Fibroblast of skin of scalp (primary cell): ENCODE measurements at places on chromosomes 12 and 14.

- peak; percentile 50 for DNase-seq
Measured at GRCh38 chr14:32991691-32992090, 53.0 kb downstream of the NPAS3 start.

DNA sequence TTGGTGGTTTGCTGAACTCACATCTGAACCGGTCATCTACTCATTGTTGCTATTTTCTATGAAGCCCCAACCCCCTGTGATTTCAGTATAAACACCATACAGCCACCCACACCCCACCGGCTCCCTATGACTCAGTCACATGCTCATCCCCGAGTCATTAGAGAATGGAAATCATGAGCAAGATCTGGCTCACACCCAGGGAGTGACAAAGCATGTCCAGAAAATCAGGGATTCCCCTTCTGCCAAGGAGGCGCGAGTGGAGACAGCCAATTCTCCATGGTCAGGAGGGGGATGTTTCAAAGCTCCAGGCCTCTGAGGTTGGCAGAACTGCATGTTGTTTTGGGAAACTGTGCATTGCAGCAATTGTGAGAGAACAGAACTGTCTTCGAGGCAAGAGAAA is 657.5 kb upstream of the TBX3 start:
- peak; percentile 98 for DNase-seq

GRCh38 chr12:119440803-119441360 is 106.4 kb downstream of the CCDC60 start:
- DNase-seq, result no peak

GRCh38 chr12:115402443-115403180 is 718.6 kb upstream of the TBX3 start:
- no peak for DNase-seq

- no peak for DNase-seq
Measured at GRCh38 chr12:27732281-27732680, 21.6 kb downstream of the MRPS35 start.

- no peak for DNase-seq
Measured at GRCh38 chr14:32627545-32628298, 298.6 kb downstream of the AKAP6 start.

- no peak for DNase-seq
Measured at GRCh38 chr12:12481631-12482030, 81.0 kb downstream of the DUSP16 start.

GRCh38 chr14:81144824-81145603 is 75.7 kb downstream of the GTF2A1 start:
- DNase-seq, result no peak

- DNase-seq, result no peak
Measured at GRCh38 chr12:6941782-6942181, 1.8 kb upstream of the RNU7-1 start.

DNA sequence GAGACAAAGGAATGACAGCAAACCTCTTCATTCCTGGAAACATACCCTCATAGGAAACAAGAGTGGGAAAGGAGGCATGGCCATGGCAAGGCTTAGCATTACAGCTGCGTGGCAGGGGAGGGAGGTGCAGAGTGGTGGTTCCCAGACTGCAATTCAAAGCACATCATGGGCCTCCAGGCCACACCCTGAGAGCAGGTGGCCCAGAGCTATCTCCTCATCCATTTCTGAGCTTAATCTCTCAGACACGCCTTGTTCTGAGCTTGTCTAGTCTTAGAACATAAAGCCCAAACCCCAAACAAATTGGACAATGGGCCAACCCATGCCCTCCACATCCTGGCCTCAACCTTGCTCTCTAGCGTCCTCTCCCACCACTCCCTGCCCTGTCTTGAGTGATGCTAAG is 5.9 kb upstream of the KRT3 start:
- no peak for DNase-seq

DNA sequence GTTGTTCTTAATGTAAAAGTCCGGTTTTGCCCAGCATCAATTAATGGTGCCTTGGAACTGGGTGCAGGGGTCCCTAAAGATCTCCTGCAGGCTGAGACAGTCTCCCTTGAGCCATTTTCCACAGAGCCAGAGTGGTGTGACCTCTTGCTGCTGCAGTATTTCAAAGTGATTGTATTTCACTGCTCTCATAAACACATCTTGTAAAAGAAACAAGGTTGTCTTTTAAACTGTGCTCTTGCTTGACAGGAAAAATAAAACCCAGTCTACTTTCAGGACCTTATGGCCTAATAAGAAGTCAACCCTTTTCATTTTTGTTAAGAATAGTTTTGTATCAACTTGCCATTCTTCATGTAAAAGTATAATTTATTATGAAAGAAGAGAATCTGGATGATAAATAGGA is 44.7 kb downstream of the TMEM117 start:
- DNase-seq, result no peak

DNA sequence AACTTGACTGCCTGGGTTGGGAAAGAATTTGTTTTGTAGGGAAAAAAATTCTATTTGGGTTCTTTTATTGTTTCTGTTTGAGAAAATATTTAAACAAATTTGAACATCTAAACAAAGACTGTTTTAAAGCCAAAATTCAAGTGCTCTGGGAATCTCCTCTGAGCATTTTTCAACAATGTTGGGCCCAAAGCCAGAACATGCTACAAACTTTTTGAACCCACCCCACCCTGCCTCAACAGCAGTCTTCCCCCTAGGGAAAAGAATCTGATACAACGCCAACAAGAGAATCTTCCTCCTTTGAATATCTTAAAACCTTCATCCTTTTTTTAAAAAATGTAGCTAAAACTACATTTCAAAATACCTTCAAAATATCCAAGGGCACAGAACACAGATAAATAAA is 20.4 kb upstream of the NID2 start:
- DNase-seq, result peak; percentile 55

- DNase-seq, result no peak
Measured at GRCh38 chr12:38508246-38508645, 191.7 kb downstream of the ALG10B start.

GRCh38 chr12:132487311-132487741 is 2.6 kb upstream of the FBRSL1 start:
- DNase-seq, result no peak

- peak; percentile 17 for DNase-seq
Measured at GRCh38 chr12:101855364-101855884, 22.0 kb upstream of the DRAM1 start.

- DNase-seq, result peak; percentile 31
Measured at GRCh38 chr12:26196421-26196716, 996 bp downstream of the SSPN start.

GRCh38 chr12:124506145-124506831 is 61.1 kb downstream of the NCOR2 start:
- DNase-seq, result peak; percentile 82

- DNase-seq, result peak; percentile 56
Measured at GRCh38 chr14:77306851-77307496, 13.7 kb downstream of the POMT2 start.

DNA sequence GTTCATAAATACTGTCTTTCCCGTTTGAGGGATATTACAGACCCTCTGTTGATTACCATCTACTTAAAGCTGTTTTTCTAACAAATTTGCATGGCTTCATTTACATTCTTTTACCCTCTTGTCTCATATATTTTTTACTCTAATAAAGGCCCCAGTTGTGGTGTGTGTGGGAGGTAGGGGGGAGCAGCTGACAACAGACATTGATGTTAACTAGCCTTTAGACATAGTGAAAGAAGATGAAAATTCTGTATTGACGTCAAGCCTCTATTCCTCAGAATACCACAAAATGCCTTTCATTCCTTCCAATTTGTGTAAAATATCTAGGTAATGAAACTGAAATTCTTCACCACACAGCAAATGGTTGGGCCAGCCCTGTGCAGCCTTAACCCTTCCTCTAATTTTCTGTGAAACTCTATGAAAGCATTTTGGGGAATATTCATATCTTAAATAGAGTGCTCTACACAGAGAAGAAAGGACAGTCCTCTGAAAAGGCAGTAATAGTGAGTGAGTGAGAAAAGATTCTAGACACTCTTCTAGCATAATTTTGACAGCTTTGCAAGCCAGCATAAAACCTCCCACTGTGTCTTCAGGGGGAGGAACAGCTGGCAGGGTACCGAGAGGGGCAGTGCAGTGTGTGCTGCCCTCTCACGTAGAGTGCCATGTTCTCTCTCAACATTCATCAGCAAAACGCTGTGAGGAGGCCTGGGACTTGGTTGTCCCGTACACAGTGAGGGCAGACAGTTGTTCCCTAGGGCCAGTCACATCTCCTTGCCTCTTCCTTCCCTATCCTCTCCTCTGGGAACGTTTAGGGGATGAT is 20.1 kb upstream of the CERS5 start:
- DNase-seq, result peak; percentile 95

DNA sequence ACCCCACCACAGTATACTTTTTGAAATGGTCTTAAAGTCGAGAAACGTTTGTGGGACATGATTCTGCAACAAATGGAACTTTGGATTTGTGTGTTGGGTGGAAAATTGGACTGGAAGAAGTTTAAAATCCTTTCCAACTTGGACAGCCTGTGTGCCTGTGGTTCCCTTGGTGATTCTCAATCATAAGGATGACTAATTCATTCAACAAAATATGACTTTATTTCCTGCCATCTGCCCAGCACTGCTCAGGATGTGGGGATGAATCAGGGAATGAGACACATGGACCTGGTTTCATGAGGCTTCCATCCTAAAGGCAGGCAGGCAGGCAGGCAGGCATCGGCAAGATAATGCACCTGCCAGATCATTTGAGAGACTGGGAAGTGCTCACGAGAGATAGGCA is 57.3 kb upstream of the TMEM132D start:
- DNase-seq, result peak; percentile 43

GRCh38 chr12:51836041-51836826 is 12.3 kb downstream of the FIGNL2 start:
- DNase-seq, result no peak

DNA sequence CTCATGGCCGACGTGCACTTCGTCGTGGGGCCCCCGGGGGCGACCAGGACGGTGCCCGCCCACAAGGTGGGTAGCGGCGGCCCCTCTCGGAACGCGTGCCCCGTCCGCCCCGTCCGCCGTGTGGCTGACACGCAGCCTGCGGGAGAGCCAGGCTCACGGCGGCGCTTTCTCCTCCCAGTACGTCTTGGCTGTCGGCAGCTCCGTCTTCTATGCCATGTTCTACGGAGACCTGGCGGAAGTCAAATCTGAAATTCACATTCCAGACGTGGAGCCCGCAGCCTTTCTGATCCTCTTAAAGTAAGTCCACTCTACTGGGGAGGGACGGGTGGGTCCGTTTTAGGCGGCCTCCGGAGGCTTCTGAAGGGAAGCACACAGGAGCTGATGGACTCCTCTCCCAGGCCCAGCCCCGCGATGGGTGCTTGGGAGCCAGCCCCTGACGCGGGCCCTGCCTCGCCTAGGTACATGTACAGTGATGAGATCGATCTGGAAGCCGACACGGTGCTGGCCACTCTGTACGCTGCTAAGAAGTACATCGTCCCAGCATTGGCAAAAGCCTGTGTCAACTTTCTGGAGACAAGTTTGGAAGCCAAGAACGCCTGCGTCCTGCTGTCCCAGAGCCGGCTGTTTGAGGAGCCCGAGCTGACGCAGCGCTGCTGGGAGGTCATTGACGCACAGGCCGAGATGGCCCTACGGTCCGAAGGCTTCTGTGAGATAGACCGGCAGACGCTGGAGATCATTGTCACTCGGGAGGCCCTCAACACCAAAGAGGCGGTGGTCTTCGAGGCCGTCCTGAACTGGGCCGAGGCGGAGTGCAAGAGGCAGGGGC is 1.1 kb downstream of the BTBD6 start:
- peak; percentile 9 for DNase-seq

- DNase-seq, result peak; percentile 18
Measured at GRCh38 chr12:26077915-26078702, 46.7 kb downstream of the BHLHE41 start.

GRCh38 chr12:185576-185955 is 28.4 kb downstream of the SLC6A12 start:
- DNase-seq, result no peak
